ENCODE measurements at places on chromosomes 7 and 10.

DNA sequence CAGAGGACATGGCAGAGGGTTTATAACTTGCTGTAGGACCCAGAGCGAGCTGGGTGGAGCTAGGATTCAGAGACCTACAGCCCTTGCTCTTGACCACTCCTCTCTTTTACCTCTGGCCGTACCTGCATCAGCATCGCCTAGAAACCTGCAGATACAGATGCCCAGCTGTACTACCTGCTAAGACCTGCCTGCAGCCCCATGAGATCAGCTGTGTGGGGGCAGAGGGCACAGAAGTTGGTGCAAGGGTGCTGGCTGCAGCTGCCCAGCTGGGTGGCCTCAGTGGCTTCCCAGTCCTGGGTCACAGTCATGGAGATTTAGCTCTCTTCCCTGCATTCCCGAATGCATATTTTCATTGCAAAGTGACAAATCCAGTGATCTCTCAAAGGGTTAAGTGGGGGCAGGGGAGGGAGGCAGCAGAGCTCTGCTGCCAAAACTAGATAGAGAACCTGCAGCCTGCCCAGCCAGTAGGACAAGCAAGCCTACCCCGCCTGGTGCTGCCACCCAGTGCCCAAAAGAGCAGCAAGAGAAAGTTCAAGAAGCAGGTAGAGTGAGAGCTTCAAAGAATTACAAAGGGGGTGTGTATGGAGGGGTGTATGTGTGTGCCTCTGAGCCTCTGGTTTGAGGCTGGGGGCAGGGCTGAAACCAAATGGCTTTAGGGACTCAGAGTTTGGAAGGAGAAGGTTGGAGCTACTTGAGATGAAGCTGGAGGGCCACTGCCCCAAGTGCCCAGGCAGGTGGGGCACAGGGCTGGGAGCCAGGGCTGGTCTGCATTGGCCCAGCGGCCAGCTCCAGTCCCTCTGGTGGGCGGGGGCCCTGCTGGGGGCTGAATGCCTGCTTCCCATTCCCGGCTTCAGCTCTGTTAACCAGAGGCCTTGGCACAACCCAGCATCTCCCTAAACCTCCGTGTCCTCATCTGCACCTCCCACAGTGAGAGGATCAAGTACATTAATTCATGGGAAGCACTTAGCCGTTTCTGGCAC lies 6.9 kb downstream of the FAM241B start:
- DNase-seq: peak; percentile 11

- no peak for DNase-seq
These were observed 1.1 kb downstream of the HOXA2 start for GRCh38 chr7:27101171-27101956.

GRCh38 chr10:131802996-131803395 lies 97.8 kb upstream of the PPP2R2D start:
- peak; percentile 69 for DNase-seq

GRCh38 chr7:107332488-107333269 lies 137.2 kb upstream of the GPR22 start:
- DNase-seq: no peak

DNA sequence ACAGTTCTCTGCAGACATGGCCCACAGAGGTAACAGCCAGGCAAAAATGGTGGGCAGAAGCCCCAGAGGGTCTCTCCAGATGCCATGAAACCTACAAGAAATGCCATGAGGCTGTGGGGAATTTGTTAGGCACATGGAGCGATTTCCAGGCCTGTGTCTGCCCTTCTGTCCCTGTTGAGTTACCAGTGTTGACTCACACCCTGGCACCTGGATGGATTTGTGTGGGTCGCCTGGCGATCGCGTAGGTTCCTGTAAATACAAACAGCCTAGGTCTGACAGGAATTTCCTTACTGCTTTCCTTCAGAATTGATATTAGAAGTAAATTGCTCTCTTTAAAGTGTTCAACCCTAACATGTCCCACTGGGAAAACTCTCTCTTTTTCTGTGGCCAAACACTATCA lies 164.9 kb upstream of the EEPD1 start:
- no peak for DNase-seq

- no peak for DNase-seq
These were observed 37.8 kb downstream of the GNAI1 start for GRCh38 chr7:80172387-80172786.

GRCh38 chr7:159218170-159218569 lies 73.5 kb upstream of the VIPR2 start:
- no peak for DNase-seq

- DNase-seq: no peak
These were observed 56.4 kb downstream of the TLL2 start for GRCh38 chr10:96457341-96457740.

DNA sequence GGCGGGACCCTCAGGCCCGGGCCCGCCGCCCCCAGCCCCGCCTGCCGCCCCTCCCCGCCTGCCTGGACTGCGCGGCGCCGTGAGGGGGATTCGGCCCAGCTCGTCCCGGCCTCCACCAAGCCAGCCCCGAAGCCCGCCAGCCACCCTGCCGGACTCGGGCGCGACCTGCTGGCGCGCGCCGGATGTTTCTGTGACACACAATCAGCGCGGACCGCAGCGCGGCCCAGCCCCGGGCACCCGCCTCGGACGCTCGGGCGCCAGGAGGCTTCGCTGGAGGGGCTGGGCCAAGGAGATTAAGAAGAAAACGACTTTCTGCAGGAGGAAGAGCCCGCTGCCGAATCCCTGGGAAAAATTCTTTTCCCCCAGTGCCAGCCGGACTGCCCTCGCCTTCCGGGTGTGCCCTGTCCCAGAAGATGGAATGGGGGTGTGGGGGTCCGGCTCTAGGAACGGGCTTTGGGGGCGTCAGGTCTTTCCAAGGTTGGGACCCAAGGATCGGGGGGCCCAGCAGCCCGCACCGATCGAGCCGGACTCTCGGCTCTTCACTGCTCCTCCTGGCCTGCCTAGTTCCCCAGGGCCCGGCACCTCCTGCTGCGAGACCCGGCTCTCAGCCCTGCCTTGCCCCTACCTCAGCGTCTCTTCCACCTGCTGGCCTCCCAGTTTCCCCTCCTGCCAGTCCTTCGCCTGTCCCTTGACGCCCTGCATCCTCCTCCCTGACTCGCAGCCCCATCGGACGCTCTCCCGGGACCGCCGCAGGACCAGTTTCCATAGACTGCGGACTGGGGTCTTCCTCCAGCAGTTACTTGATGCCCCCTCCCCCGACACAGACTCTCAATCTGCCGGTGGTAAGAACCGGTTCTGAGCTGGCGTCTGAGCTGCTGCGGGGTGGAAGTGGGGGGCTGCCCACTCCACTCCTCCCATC lies 82.7 kb downstream of the PAX2 start:
- peak; percentile 70 for DNase-seq

- DNase-seq: no peak
These were observed 25.2 kb downstream of the DNAJC1 start for GRCh38 chr10:21978191-21978862.

- DNase-seq: no peak
These were observed 8.5 kb upstream of the TMEM270 start for GRCh38 chr7:73852500-73852899.

DNA sequence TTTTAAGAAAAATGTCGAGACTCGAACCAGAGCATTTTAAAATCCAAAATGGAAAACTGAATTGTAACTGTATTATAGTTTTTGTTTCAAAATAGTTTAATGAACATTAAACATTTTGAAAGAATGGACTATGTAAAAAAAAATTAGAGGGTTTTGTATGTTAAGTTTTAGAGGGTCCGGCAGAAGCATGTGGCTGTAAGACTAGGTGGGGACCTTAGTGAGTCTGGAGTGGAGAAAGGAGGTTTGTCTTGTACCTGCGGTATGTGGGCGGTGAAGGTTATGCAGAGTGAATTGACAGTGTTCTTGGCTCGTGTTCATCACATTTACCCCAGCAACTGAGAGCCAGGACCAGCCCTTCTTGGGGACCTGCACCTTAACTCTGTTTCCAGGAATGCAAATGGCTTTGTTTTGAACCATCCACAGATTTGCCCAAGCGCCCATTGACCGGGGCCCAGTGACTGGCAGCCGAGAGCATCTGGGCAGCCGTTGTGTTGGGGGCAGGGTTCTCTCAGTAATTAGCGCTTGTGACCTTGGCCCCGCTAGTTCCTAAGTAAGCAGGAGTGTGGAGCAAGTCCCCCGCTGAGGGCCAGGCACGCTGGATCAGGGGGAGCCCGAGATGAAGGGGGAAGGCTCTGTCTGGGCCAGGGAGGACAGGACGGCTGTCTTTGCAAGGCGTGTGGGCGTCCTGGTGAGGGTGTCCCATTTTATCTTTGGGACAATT lies 1.4 kb upstream of the KLF6 start:
- DNase-seq: peak; percentile 59

- DNase-seq: peak; percentile 79
These were observed 138.9 kb upstream of the CDK13 start for GRCh38 chr7:39811161-39811614.

- no peak for DNase-seq
These were observed 152.7 kb upstream of the SHH start for GRCh38 chr7:155965010-155965409.

- peak; percentile 74 for DNase-seq
These were observed 1050.7 kb downstream of the SORCS3 start for GRCh38 chr10:105691811-105692210.

- no peak for DNase-seq
These were observed 37.1 kb downstream of the ELMO1 start for GRCh38 chr7:37411444-37412034.

GRCh38 chr7:137625197-137625596 lies 221.6 kb downstream of the DGKI start:
- DNase-seq: no peak

GRCh38 chr7:129925416-129926002 lies 27.3 kb downstream of the UBE2H start:
- no peak for DNase-seq

DNA sequence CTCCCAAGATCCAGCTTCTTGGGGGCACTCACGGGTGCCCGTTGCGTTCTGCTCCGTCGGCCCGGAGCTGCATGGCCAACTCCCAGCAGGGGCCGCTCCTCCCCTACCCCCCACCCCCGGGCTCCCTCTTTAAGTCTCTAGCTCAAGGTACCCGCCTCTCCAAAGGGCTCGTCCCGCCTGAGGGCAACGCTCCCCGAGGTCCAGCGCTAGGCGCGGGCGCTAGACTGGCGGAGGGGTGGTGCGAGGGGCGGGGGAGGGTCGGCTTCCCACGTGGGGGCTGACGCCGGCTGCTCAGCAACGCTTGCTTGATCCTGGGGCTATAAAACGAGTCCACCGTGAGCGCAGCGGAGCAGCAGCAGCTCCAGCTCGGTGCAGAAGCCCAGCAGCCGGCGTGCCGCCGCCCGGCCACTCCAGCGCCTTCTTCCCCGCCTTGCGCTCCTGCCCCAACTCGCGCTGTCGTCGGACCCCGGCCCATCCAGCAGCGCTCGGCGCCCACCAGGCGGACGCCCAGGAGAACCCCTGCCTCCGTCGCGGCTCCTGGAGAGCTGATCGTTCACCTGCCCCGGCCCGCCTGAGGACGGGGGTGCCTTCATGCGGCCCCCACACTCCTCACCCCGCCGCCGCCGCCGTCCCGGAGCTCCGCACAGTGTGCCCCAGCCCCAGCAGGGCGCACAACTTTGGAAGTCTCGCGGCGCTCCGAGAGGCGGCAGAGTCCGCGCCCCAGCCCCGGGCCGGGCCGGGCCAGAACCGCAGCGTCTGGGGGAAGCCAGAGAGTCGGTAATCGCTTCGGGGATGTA lies at the start of gene ADRA2A:
Gene ADRA2A (plus strand): TSS at position 348 of the 797 bp plus-strand sequence. CDS start 968 bp downstream, outside the sequence.
- DNase-seq: peak; percentile 85

DNA sequence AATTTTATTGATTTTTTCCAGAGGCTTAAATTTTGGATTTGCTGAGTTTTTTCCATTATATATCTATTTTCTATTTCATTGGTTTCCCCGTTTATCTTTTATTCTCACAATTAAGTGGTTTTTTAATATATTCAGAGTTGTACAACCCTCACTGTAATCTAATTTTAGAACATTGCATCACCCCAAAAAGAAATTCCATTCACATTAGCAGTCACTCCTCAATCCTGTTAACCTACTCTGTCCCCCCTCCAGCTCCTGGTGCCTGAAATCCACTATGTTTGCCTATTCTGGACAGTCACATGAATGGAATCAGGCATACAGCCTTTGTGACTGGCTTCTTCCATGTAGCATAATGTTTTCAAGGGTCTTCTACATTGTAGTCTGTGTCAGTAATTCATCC lies 55.8 kb upstream of the ITGA8 start:
- no peak for DNase-seq

GRCh38 chr10:131560166-131560565 lies 248.6 kb upstream of the TCERG1L start:
- DNase-seq: no peak

GRCh38 chr10:102003541-102003940 lies 52.4 kb downstream of the ARMH3 start:
- no peak for DNase-seq

GRCh38 chr7:128381161-128381821 lies 19.8 kb upstream of the PRRT4 start:
- peak; percentile 58 for DNase-seq

DNA sequence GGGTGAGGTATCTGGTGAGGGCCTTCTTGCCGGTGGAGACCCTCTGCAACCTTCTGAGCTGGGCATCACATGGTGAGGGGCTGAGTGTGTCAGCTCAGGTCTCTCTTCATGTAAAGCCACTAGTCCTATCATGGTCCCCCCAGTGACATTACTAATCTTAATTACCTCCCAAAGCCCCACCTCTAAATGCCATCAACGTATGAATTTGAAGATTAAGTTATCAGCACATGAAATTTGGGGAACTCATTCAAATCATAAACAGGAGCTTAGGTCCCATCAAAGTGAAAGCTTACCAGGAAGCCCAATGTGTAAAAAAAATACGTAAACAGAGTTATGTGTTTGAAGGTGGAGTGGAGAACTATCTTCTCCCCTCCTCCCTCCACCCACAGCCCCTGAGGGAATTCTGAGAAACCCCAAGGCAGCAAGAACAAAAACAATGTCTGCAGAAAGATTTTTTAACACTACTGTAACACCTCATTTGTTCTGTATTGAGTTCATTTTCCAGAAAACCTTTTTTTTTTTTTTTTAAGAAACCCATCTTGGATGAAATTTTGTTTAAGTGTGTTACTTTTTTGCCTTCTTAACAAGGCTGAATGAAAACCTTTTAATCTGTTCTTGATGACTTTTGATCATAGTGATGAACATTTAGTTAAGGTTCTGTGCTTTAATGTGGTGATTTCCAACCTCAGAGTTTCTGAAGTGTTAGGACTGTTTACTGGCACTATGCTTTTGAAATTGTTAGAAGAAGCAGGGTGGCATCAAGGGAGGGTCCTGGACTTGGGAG lies 19.1 kb upstream of the PCGF5 start:
- DNase-seq: peak; percentile 19

- DNase-seq: peak; percentile 95
These were observed 31.4 kb upstream of the NPVF start for GRCh38 chr7:25259487-25260243.

GRCh38 chr7:23020742-23021401 lies 6.9 kb upstream of the HYCC1 start:
- no peak for DNase-seq

GRCh38 chr7:70595370-70595754 lies 536.6 kb upstream of the GALNT17 start:
- DNase-seq: peak; percentile 31

GRCh38 chr7:7970237-7970530 lies 1.6 kb downstream of the GLCCI1 start:
- DNase-seq: peak; percentile 66
